ENCODE measurements at places on chromosomes 13 and 19.

GRCh38 chr13:21537105-21537504 lies 66.9 kb downstream of the MICU2 start:
- no peak for DNase-seq

GRCh38 chr19:3932931-3933810 lies at the start of gene NMRK2:
Gene NMRK2 (plus strand): TSS chr19:3933069. CDS start chr19:3933672, 603 bp downstream.
- DNase-seq: peak; percentile 23

DNA sequence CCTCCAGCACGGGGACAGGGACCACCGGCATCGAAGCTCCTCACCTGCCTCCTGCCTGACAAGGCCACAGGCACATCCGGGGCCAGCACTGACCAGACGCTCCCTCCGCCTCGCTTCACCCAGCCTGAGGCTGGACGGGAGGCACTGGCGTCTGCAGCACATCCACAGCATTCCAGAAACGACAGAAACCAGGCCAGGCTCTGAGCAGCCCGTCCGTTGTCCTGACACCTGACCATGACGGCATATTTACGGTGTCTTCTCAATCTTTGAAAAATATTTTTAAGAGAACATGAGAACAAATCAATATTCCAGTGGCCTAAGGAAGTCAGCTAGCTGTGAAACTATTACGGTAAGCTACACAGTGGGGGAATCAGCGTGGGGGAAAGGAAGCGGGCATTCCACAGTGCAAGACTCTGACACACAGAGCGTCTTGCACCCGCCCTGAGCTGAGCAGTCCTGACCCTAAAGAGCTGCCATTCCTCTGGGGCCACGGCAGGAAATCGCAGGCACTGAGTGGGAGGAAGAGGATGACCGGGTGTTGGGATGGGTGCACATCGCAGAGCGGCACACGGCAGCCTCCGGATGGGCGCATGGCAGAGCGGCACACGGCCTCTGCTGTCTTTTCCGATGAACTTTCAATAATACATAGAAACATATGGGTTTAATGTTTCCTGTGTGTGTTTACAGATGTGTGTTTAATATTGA lies 26.8 kb downstream of the RASA3 start:
- no peak for DNase-seq

- no peak for DNase-seq
These were observed 81.8 kb upstream of the CLDN10 start for GRCh38 chr13:95470574-95471366.

DNA sequence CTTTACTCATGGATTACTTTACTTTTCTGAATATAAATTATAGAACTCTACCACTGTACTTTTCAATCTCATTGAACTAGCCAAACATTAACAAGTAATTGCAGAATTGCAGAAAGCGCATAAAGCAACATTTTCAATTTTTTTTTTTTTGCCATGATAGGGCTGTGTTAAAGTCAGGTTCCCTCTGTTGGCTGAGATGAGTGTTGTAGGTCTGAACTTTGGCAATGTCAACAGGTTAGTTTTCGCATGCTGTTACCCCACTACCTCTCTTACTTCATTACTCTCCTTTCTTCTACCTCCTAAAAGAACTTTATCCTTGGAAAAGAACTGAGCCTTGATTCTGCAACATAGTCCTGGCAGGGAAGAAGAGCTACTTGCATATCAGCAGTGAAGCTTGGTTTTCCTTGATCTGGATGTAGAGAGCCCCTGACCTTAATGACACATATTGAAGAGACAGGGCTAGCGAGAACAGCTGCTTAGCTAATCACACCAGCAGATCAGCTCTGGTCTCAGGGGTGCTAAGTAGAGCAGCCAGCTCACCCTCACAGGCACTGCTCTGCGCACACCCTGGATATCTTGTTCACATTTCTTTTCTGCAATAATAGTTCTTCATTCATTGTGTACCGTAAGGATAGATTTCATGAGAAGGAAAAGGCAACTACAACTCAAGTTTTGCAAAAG lies 119.5 kb downstream of the FLT1 start:
- no peak for DNase-seq

- DNase-seq: no peak
These were observed 3.7 kb downstream of the SLC25A23 start for GRCh38 chr19:6455924-6456323.

DNA sequence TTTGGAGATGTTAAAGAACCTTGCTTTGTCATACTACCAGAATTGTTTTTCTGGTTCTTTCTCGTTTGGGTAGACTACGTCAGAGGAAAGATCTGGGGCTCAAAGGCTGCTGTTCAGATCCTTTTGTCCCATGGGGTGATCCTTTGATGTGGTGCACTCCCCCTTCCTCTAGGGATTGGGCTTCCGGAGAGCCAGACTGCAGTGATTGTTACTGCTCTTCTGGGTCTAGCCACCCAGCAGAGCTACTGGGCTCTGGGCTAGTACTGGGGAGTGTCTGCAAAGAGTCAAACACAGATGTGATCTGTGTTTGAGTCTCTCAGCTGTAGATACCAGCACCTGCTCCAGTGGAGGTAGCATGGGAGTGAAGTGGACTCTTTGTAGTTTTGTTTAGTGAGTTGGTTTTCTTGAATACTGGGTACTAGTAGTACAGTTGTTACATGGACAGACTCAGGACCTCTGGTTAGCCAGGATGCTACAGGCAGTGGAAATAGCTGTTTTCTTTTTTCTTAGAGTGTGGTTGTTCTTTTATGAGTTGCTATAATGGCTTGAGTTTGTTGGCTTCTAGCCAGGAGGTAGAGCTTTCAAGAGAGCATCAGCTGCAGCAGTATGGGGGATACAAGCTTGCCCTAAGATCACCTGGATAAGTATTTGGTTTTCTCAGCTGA lies 34.4 kb downstream of the DNAJC15 start:
- peak; percentile 28 for DNase-seq

All from activated CD4-positive, alpha-beta T cell treated with anti-CD3 and anti-CD28 coated beads for 48 hours (primary cell).